ENCODE measurements at places on chromosomes 11 and 22. TPM values are rescaled to one million over a fixed set of nuclear protein-coding genes. Genes with fewer than 3 reads are reported as not detected.

DNA sequence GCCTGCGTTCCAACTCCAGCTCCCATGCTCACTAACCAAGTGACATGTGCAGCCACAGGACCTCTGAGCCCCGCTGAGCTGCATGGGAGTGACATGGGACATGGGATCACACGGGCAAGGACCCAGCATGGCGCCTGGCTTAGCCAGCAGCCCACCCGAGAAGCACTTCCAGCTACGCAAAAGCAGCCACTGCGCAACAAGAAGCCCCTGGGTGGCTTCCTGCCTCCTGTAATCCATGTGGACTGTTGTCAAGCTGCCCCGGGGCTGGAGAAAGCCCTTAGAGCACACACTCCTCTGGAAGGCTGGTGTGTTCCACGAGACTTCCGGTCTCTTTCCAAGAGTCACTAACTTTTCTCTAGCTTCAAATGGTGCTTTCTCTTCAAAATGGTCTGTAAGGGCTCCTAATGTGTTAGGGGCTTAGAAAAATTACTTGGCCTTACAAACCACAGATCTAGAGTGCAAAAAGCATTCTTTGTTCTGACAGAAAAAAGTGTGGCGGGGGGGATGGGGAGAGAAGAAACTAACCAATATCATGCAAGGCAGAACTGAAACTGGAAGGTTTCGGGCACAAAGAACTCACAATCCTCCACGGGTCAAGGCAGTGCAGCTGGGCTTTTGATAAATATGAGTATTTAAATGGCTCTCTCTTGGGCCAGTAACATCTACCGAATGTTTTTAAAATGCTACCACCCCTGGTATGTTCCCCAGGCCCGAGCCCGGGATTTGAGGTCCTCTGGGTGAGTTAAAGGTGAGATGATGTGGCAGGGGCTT, 5.5 kb downstream of the C11orf24 start:
- DNase-seq, result no peak
- H3K36me3 ChIP-seq, result peaks cover 38% of the 10 kb centered on the region
- H3K4me1 ChIP-seq, result peaks cover 22% of the 10 kb centered on the region

TMEM138 gene
- total RNA-seq, result 15.8 TPM

GRCh38 chr11:34501949-34502348, 11.6 kb downstream of the ELF5 start:
- H3K4me1 ChIP-seq, result no peaks in the 10 kb centered on the region
- no peaks in the 10 kb centered on the region for H3K27me3 ChIP-seq
- no peaks in the 10 kb centered on the region for H3K36me3 ChIP-seq
- no peak overlapping the region for H3K27ac ChIP-seq

GAL3ST3 gene
- 2.8 TPM for total RNA-seq

- H3K27me3 ChIP-seq, result no peaks in the 10 kb centered on the region
- H3K27ac ChIP-seq, result no peak overlapping the region
- no peak for DNase-seq
- no peak overlapping the region for H3K4me3 ChIP-seq
- H3K36me3 ChIP-seq, result no peaks in the 10 kb centered on the region
- no peaks in the 10 kb centered on the region for H3K4me1 ChIP-seq
These were observed 33.2 kb upstream of the BLID start for GRCh38 chr11:122149202-122149601.

Measured in heart right ventricle (tissue), 16 donors.